Testis (tissue), 5 donors: ENCODE measurements at places on chromosomes 7 and 10. TPM values are rescaled to one million over a fixed set of nuclear protein-coding genes. Genes with fewer than 3 reads are reported as not detected.

DNA sequence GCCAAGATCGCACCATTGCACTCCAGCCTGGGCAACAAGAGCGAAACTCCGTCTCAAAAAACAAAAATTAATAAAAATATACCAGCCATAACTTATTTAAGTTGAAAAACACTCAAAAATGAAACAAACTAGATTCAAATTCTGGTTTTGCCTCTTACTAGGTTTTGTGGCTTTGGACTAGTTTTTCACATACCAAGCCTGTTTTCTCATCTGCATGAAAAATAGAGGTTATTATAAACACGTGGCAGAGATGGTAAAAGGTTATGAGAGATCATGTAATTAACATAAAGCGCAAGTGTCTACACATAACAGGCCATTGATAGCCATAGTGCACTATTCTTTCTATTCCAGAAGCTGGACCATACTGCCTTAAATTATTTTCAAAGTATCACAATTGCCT lies 35.5 kb upstream of the CABCOCO1 start:
- no peak for DNase-seq
- no peak overlapping the region for H3K4me3 ChIP-seq
- H3K36me3 ChIP-seq, result no peaks in the 10 kb centered on the region
- no peaks in the 10 kb centered on the region for H3K27me3 ChIP-seq
- H3K27ac ChIP-seq, result no peak overlapping the region

GRCh38 chr7:1548438-1548831 lies 7.6 kb downstream of the TMEM184A start:
- H3K36me3 ChIP-seq, result no peaks in the 10 kb centered on the region
- H3K4me1 ChIP-seq, result peaks cover 14% of the 10 kb centered on the region
- no peak overlapping the region for H3K27ac ChIP-seq
- no peaks in the 10 kb centered on the region for H3K27me3 ChIP-seq
- no peak for DNase-seq

- no peak overlapping the region for H3K4me3 ChIP-seq
- H3K4me1 ChIP-seq, result no peaks in the 10 kb centered on the region
- no peak overlapping the region for H3K27ac ChIP-seq
- DNase-seq, result no peak
- H3K27me3 ChIP-seq, result no peaks in the 10 kb centered on the region
- H3K36me3 ChIP-seq, result no peaks in the 10 kb centered on the region
Measured at GRCh38 chr7:93212881-93213280, 13.4 kb downstream of the HEPACAM2 start.

Gene ANXA8
- 2.5 TPM for total RNA-seq

Gene ARHGAP22
- 11.9 TPM for total RNA-seq

DNA sequence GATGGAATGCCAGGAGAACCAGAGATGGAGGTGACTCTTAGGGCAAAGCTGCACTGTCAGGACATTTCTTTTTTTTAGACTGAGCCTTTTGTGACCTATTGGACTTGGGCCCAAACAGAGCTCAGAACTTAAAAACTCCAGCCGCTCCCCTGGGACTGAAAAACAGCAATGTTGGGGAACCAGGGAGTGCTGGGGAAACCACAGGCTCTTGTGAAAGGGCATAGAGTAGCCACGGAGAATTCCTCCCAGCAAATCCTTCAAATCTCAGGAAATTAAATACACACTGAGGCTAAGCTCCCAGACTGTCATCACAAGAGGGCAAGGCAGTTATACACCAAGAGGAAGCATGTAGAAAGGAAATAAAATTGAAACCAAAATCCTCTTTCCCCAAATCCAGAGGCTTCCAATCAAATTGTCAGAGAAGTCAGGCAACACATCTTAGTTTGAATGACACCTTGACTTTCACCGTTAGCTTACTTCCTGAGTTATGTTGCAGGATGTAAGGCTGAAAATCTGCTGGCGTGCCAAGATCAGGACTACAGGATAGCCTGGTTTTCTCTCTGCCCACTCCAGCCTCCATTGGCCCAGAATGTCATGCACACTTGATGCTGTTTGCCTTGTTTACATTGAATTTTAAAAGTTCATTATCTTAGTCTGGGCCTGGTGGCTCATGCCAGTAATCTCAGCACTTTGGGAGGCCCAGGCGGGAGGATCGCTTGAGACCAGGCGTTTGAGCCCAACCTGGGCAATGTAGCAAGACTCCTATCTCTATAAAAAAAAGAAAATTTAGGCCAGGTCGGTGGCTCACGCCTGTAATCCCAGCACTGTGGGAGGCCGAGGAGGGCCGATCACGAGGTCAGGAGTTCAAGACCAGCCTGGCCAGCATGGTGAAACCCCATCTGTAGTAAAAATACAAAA lies 2.6 kb upstream of the RFC2 start:
- H3K36me3 ChIP-seq, result no peaks in the 10 kb centered on the region
- H3K4me3 ChIP-seq, result no peak overlapping the region
- DNase-seq, result no peak
- peaks cover 7% of the 10 kb centered on the region for H3K4me1 ChIP-seq
- peak overlapping the region; percentile 35 for H3K27ac ChIP-seq

Gene FAM221A
- 32.9 TPM for total RNA-seq

Gene GPC2
- total RNA-seq, result 20.7 TPM

- DNase-seq, result no peak
- no peaks in the 10 kb centered on the region for H3K27me3 ChIP-seq
- peak overlapping the region; percentile 62 for H3K4me3 ChIP-seq
- H3K27ac ChIP-seq, result no peak overlapping the region
- H3K36me3 ChIP-seq, result no peaks in the 10 kb centered on the region
Measured at GRCh38 chr7:22355620-22356009, 1.3 kb downstream of the RAPGEF5 start.

Gene BMPR1A
- 51.1 TPM for total RNA-seq

Gene NKX1-2
- total RNA-seq, result 0.08 TPM

Gene GRM8
- 7.1 TPM for total RNA-seq

- DNase-seq, result no peak
- no peaks in the 10 kb centered on the region for H3K27me3 ChIP-seq
- no peak overlapping the region for H3K27ac ChIP-seq
- no peak overlapping the region for H3K4me3 ChIP-seq
- no peaks in the 10 kb centered on the region for H3K36me3 ChIP-seq
Measured at GRCh38 chr10:44924261-44925040, 13.3 kb downstream of the TMEM72 start.

- H3K4me1 ChIP-seq, result peaks cover 17% of the 10 kb centered on the region
- no peaks in the 10 kb centered on the region for H3K36me3 ChIP-seq
- no peaks in the 10 kb centered on the region for H3K27me3 ChIP-seq
- no peak overlapping the region for H3K4me3 ChIP-seq
Measured at GRCh38 chr7:134788191-134788590, 8.8 kb downstream of the CALD1 start.

Gene TMEM229A
- 58.8 TPM for total RNA-seq

DNA sequence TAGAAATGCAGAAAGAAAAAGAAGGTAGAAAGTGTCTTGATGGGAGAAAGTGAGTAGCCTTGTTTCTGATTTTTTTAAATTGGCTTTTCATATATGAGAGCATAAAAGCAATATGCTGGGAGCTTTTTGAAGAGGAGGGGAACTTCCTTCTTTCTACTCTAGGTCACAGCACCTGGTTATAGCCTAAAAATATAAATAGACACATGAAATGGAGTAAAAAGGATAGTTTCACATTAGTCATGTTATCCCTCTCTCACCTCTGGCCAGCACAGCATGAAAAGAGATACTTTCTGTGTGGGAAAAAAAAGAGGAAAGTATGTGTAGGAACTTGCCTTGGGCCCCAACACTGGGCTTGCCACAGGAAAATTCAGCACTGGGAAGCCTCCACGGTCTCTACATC lies 292.2 kb upstream of the ZWINT start:
- H3K4me1 ChIP-seq, result no peaks in the 10 kb centered on the region
- no peaks in the 10 kb centered on the region for H3K27me3 ChIP-seq
- no peak for DNase-seq
- no peak overlapping the region for H3K4me3 ChIP-seq

Gene NUTM2B
- total RNA-seq, result 4.8 TPM

Gene GPR85
- total RNA-seq, result 5.4 TPM

GRCh38 chr7:70553364-70553763 lies 578.6 kb upstream of the GALNT17 start:
- H3K27me3 ChIP-seq, result no peaks in the 10 kb centered on the region
- H3K4me1 ChIP-seq, result no peaks in the 10 kb centered on the region
- H3K27ac ChIP-seq, result no peak overlapping the region
- H3K4me3 ChIP-seq, result no peak overlapping the region
- no peaks in the 10 kb centered on the region for H3K36me3 ChIP-seq

Gene SPDYE1
- total RNA-seq, result 2.7 TPM

Gene GATA3
- total RNA-seq, result 0.31 TPM

Gene BUB3
- 96.0 TPM for total RNA-seq

Gene LIMK1
- 54.8 TPM for total RNA-seq

DNA sequence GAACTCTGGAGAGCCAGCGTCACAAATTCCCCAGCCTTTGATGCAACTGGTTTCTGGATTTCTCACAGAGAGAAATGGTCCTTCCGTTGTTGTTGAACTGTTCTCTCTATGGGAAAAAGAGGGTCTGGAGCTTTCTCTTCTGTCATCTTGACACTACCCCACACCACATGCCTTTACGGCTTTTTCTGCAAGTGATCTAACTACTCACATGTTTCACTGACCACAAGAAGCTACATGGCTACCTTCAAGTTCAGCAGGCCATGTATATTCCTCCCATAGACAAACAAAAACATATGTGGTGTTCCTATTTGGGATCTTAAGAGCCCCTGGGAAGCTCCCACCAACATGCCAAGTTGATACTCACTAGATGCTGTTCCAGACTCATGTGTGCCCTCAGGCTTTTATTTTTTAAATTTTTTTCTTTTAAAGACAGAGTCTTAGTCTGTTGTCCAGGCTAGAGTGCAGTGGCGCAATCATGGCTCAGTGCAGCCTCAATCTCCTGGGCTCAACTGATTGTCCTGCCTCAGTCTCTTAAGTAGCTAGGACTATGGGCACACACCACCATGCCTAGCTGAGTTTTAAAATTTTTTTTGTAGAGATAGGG lies 72.0 kb downstream of the RNF216 start:
- H3K4me3 ChIP-seq, result no peak overlapping the region
- no peak for DNase-seq
- H3K36me3 ChIP-seq, result no peaks in the 10 kb centered on the region
- H3K27me3 ChIP-seq, result no peaks in the 10 kb centered on the region
- H3K27ac ChIP-seq, result no peak overlapping the region

DNA sequence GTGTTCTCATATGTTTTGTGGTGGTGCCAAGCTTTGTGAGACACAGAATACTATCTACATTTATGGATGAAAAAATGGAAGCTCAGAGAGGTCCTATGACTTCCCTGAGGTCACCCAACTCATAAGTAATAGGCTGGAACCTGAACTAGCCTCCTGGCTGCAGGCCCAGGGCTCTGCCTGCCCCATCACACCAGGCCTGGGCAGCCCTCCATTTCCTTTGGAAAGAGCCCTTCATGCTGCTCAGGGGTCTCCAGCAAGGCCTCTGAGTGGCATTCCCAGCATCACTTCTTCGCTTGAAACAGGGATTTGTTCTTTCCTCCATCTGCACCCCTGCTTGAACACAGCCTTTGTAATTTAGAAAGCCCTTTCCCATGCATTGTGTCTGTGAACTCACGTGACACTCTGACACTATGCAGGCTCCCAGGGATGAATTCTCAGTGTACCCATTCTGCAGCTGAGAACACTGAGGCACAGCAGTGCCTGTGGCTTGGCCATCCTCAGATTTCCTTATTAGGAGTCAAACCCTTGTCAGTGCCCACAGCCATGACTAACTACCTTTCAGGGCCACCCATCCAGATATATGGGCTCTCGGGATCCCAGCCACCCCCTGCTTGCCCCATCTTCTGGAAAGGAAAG lies 127.8 kb upstream of the PPIF start:
- no peaks in the 10 kb centered on the region for H3K27me3 ChIP-seq
- no peak overlapping the region for H3K27ac ChIP-seq
- no peak for DNase-seq
- H3K36me3 ChIP-seq, result no peaks in the 10 kb centered on the region
- H3K4me3 ChIP-seq, result no peak overlapping the region

Gene PPP1R17
- total RNA-seq, result 2.4 TPM

Gene SLC16A12
- total RNA-seq, result 6.0 TPM

Gene SERPINE1
- total RNA-seq, result 5.8 TPM

Gene PDE6C
- total RNA-seq, result not detected

DNA sequence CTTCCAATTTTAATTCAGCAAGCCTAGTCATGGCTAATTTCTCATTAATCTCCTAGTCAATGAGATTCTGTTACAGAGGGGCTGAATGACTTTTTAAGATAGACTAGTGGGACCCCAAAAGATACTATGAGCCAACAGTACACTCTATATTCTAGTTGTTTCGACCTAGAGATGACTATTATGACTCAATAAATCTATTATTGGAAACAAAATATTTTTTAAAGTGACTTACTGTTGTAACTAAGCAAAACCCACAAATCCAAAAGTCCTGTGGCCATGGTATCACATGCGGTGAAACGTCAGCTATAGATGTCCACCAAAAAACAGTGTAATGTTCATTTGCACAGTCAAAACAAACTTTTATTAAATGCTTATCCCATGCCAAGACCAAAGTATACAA lies 95.3 kb upstream of the ADO start:
- H3K36me3 ChIP-seq, result no peaks in the 10 kb centered on the region
- no peak overlapping the region for H3K27ac ChIP-seq
- peaks cover 4% of the 10 kb centered on the region for H3K4me1 ChIP-seq
- H3K27me3 ChIP-seq, result no peaks in the 10 kb centered on the region
- no peak for DNase-seq

DNA sequence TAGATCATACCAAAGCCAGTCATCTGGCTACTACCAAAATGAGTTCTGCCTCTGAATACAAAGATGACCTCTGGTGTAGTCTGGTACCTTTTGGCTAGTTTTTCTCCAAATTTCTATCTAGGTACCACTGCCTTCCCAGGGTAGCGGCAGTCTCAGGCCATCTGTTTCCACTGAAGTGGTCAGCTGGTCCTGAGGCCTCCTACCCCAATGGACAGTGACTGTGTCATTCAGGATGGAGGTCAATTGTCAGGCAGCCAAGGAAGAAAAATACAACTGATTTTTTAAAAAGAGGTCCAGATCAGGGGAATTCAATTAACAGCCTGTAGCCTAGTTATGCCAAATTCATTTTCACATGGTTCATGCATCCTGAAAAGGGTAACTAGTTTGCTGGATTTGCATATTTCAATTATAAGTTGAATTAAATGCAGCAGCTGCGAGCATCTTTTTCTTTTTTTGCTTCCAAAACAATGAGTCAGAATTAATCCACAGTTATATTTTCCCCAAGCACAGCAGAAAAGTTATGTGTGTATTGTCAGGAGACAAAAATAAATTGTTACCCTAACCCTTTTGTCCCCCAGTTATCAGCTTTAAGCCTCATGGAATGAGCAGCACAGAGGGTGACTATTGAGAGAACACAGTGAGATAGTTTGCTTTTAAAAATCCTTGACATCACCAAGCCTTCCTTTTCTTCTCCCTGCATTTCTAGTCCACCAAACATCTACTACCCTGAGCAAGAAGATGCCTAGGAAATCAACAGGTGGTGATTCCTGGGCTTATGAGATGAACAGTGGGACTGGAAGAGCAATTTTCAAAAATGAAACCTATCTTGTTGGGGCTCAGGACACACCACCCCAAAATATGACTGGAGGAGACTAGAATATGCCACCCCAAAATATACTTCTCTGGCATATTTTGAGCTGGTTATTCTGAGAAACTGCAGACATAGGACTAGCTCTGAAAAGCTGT lies 27.7 kb downstream of the BCCIP start:
- H3K4me3 ChIP-seq, result no peak overlapping the region
- H3K27ac ChIP-seq, result no peak overlapping the region
- no peaks in the 10 kb centered on the region for H3K36me3 ChIP-seq
- no peaks in the 10 kb centered on the region for H3K27me3 ChIP-seq
- H3K4me1 ChIP-seq, result peaks cover 11% of the 10 kb centered on the region
- no peak for DNase-seq
